ENCODE measurements at places on chromosomes 13 and 19.

- no peak for DNase-seq
Measured at GRCh38 chr13:47213047-47213446, 316.2 kb upstream of the HTR2A start.

- DNase-seq = no peak
Measured at GRCh38 chr13:97723655-97724054, 229.8 kb upstream of the IPO5 start.

DNA sequence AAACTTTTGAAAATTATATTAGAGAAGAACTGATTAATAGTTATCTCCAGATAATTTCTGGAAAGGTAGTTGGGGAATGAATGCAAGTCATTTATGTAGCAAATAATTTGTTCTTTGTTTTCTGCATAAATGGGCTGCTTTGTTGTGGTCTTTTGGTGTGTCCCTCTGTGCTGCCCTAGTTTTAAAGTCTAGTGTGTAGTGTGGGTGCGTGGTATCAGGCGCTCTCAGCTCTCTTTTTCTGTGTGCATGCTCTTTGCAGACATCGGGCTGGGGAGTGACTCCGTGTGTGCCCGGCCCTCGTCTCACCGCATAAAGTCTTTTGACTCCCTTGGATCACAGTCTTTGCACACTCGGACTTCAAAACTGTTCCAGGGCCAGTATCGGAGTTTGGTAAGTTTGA, 94.5 kb downstream of the ARHGEF7 start:
- no peak for DNase-seq

GRCh38 chr13:84366506-84366905, 484.2 kb upstream of the SLITRK1 start:
- peak; percentile 6 for DNase-seq

DNA sequence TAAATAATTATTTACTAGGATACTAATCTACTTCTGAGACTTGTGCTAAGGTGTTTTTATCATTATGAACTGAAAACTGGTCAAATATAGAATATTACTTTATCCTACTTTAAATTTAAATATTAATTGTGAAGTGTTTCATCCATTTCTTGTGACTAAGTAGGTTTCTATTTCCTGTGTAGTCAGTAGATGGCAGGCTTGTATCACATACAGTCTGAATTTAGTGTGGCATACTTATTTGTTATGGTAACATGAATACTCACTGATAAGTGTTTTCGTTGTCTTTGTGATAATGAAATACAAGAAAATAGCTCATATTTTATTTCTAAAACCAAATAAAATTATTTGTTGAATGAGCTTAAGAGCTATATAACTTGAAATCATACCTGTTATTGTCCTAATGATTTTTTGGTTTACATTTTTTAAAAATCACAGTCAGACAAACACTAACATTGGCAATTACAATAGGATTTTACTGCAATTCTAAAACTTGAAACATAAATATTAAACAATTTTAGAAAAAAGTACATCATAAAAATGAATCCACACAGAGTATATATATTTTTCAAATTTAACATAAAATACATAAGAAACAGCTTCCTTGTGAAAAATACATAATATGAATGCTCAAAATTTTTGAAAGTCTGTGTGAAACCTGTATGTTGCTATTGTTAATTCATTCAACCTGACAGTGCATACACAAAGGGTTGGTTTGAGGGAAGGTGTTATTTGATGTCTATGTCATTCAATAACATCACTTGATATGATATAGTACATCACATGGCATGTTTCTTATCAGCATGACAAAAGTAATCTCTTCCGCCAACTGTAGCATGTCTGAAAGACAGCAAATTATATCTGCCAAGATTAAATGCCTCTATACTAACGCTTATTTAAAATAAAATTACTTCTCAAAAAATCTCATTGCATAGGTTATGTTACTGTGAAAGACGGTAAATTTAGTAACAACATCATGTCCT, 904.8 kb upstream of the PCDH20 start:
- DNase-seq = peak; percentile 58

- DNase-seq = no peak
Measured at GRCh38 chr13:97802213-97802612, 151.3 kb upstream of the IPO5 start.

GRCh38 chr19:16660763-16661479, at the start of gene TMEM38A:
TMEM38A (plus strand) TSS chr19:16661139; CDS start chr19:16661218, 79 bp downstream.
- no peak for DNase-seq

- peak; percentile 73 for DNase-seq
Measured at GRCh38 chr13:47332149-47332548, 435.3 kb upstream of the HTR2A start.

DNA sequence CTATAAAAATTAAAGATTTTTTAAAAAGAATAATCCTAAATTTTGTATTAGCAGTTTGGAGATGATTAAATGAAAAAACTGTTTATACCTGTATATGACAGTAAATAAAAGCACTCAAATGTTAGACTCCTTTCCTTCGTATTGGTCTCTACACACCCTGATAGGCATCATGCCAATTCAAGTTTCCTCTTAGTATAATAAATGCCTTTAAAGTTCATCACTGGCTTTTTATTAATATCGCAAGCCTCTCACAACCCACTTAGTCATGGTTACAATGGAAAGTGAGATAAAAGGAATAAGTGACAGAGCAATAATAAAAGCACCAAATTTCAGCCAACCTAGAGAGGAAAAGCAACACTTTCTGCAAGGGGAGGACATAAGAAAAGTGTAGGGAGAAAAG, 102.2 kb downstream of the PIBF1 start:
- DNase-seq = peak; percentile 15

GRCh38 chr13:90177512-90177911, 1170.0 kb upstream of the MIR17HG start:
- DNase-seq = no peak

DNA sequence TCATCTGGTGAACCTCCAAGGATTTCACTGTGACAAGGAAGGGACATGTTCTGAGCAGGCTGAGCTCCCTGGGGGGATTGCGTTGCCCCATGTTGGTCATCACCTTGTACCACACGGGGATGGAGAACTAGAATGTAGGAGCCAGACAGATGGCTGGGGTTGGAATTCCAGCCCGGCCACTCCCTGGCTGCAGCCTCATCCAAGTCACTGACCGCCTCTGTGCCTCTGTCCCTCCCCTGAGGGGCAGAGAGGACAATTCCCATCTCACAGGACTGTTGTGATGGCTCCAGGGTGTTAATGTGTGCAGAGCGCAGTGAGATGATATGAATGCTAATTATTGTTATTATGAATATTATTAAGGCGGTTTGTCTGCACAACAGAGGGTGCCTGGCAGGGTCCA, 24.1 kb downstream of the ADGRL1 start:
- no peak for DNase-seq

DNA sequence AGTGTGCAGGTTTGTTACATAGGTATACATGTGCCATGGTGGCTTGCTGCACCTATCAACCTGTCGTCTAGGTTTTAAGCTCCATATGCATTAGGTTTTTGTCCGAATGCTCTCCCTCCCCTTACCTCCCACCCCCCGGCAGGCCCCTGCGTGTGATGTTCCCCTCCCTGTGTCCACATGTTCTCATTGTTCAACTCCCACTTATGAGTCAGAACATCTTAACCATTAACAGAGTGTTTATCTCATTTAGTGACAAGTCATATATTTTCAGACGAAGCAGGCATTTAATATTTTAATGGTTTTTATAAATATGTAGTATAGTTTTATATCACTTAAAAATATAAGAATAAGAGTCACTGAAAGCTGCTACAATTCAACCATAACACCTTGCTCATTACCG, 780.5 kb upstream of the ARGLU1 start:
- DNase-seq = peak; percentile 32

- DNase-seq = peak; percentile 66
Measured at GRCh38 chr13:44575741-44576350, at the start of gene TSC22D1. TSC22D1 (minus strand) TSS chr13:44576330; CDS start chr13:44576074, 256 bp downstream.

DNA sequence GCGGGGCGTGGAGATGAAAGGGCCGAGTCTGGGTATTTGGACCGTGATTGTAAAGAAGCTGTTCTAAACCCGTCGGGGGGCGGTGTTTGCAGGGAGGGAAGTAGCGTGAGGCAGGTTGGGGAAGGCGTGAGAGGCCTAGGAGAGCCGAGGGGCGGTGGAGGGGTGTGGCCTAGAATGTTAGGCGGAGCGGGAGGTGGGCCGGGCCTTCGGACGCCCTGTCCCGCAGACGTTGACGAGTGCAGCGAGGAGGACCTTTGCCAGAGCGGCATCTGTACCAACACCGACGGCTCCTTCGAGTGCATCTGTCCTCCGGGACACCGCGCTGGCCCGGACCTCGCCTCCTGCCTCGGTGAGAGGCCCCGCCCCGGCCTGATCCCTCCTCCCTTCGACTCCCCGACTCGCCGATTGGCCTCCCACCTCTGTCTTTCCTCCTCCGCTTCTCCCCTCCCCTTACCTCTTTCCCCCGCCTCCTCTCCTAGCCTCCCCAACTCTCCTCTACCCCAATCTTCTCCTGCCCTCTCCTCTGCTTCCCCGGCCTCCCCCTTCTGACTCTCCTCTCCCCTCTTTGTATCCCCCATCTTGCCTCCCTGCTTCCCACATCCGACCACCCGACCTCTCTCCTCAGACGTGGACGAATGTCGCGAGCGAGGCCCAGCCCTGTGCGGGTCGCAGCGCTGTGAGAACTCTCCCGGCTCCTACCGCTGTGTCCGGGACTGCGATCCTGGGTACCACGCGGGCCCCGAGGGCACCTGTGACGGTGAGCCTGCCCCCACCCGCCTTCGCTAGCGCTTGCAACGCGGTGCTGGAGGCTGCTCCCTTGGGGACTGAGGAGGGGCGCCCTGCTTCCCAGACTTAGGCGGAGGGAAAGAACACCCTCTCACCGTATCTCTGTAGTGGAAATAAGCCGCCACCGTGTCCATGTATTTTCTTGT, 12.8 kb downstream of the LTBP4 start:
- DNase-seq = peak; percentile 86

- no peak for DNase-seq
Measured at GRCh38 chr19:17327654-17328516, 6.8 kb downstream of the ANO8 start.

GRCh38 chr13:44818428-44818827, 170.8 kb downstream of the NUFIP1 start:
- peak; percentile 45 for DNase-seq

DNA sequence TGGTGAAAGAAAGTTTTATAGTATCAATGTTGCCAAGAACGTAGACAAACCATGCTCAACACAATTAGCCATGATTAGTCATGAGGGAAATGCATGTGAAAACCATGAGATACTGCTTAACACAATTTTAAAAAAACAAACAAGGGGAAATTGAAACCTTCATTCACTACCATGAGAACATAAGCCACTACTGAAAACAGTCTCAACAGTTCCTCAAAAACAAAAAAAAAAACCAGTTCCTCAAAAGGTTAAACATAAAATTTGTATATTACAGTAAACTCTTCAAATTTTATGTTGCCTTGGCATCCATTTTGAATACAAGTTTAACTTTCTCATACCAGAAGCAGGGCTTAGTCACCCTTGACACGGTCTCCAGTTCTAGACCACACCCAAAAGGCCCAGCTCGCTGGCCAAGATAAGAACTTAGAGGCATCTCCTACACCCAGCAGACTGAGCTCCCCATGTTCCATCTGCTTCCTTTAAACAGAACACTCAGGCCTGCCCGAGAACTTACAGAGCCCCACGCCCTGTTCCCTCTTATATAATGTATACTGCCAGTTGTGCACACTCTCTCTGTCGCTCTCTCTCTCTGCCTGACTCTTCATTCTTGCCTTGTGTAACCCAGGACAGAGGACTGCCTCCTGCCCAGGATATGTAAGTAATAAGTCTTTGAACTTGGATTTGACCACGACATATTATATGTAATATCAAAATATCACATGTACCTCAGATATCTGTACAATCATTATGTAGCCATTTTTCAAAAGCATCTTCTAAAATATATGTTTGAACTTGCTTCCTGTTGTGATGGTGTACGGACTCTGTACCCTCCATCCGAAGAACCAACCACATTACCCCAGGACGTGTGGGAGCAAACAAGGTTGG, 67.4 kb downstream of the STK24 start:
- peak; percentile 96 for DNase-seq

GRCh38 chr13:75870397-75870903, 234.3 kb downstream of the LMO7 start:
- DNase-seq = peak; percentile 38

DNA sequence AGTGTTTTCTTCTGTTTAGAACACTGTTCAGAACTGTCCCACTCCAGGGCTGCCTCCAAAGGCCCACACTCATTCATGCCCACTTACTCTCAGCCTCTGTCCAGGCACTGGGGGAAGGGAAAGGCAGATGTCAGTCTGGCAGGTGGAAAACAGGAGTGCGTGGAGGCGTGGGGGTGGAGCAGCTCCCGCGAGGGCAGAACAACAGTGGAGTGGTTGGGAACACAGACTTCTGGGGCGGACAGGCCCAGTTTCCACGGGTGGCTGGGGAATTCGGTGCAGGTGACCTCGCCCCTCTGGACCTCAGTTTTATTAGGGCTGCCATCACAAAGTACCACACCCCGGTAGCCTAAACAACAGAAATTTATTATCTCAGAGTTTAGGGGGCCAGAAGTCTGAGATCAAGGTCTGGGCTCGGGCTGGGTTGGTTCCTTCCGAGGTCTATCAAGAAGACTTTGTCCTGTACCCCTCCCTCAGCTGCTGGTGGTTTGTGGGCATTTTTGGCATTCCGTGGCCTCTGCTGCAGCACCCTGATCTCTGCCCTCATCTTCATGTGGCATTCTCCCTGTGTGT, 59.7 kb downstream of the SIPA1L3 start:
- DNase-seq = no peak

- DNase-seq = no peak
Measured at GRCh38 chr13:96426167-96426566, 336.3 kb downstream of the HS6ST3 start.

GRCh38 chr19:640161-640558, 481 bp downstream of the FGF22 start:
- no peak for DNase-seq

DNA sequence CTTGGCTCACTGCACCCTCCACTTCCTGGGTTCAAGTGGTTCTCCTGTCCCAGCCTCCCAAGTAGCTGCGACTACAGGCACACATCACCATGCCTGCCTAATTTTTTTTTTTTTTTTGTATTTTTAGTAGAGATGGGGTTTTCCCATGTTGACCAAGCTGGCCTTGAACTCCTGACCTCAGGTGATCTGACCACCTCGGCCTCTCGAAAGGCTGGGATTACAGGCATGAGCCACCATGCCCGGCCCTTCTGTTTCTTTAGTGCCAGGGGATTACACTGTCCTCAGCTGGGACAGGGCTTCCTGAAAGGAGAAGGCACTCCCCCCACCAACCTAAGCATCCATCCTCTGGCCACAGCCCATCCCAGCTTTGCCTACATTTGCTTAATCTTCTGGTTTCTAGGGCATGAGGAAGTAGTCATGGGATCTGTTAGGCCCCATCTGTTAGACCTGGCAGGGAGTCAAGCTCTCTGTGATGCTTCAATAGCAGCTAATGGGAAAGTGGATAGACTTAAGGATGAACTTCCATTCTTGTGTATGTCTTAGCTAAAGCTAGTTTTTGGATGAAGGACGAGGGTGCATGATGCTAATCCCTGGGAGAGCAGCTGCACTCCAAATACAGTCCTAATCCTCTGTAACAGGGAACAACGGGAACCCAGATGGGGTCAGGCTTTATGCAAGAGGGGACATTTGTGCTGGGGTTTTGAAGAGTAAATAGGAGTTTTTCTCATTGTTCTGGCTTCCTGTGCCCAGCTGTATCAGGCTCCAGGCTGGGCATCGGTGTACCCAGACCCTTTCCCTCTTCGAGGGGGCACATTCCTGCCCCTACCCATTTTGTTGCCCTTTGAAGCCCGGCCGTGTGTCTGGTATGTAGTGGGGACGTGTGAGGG, 2.6 kb downstream of the VAV1 start:
- peak; percentile 52 for DNase-seq
